ENCODE measurements at places on chromosomes 7 and 10. TPM values are rescaled to one million over a fixed set of nuclear protein-coding genes. Genes with fewer than 3 reads are reported as not detected.

DNA sequence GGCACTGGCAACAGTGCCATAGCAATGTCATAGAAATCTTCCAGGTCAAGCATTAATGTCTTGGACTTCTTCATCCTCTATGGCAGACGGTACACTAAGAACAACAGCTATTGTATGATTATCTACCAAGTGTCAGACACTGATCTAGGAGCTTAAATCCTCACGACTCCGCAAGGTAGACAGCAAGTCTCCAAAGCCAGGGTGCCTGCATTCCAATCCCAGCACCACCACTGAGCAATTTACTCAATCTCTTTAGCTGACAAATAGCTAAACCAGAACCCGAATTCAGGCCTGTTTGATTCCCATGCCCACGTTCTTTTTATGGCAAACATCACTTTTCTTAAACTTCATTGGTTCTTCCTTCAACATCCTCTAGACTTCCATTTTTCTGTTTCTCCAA is 31.8 kb downstream of the DNMBP start:
- DNase-seq, result no peak

Gene HOXA2
- polyA plus RNA-seq, result not detected

GRCh38 chr7:49773936-49774458 is 559 bp downstream of the VWC2 start:
- DNase-seq, result no peak

DNA sequence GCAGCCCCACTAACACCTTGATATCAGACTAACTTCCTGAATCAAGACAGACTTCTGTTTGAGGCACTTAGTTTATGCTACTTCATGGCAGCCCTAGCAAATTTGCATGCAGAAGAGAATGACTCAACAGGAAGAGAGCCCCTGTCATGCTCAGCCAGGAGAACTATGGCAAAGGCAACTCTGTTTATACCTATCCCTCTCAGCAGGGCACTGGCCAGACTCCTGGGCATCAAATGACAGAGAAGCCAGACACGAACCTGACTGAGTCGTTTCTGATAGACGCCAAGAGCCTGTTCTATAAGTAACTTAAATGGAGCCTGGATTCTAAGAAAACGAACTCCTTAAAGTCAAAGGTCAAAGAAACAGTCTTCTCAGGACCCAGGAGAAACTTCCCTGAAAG is 50.9 kb upstream of the UNC5B start:
- peak; percentile 7 for DNase-seq

- no peak for DNase-seq
Measured at GRCh38 chr7:110417611-110418010, 673.3 kb upstream of the LRRN3 start.

Gene RARRES2
- polyA plus RNA-seq, result not detected

Gene NOBOX
- not detected for polyA plus RNA-seq

GRCh38 chr7:133873187-133873586 is 254.0 kb upstream of the LRGUK start:
- no peak for DNase-seq

- no peak for DNase-seq
Measured at GRCh38 chr10:113604572-113604971, 51.7 kb downstream of the HABP2 start.

DNA sequence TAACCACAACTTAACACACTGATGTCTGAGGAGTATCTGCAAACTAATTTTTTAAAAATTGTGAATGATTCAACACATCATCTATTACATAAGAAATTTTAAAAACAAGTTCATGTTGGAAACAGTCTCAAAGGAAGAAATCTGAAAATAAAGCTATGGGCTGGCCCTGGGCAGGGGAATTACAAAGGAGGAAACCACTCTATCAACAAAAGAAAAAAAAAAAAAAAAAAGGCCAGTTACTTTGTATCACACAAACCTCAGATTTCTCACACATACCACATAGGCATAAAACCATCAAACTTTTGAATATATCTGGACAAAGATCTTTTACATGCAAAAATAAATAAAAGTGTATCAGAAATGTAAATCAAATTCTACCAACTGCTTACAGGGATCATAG is 20.8 kb downstream of the TIAL1 start:
- no peak for DNase-seq

Gene PKD2L1
- not detected for polyA plus RNA-seq
